ENCODE measurements at places on chromosomes 2 and 18. TPM values are rescaled to one million over a fixed set of nuclear protein-coding genes. Genes with fewer than 3 reads are reported as not detected.

DNA sequence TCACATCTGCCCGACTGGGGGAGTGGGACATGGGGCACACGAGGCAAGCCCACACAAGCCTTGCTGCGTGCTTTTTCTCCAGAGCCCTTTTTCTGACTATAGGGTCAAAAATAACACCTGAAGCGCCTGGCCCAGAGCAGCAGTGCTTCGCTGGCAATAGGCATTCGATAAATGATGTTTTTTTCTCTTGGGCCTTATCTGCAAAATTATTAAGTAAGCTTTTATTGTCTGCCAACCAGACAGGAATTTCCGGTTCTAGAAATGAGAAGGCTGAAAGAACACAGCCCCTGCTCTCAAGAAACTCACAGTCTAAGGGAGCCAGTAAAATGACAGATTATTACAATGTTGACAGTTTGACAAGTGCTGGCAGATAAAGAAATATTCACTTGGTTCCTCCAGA is 2.7 kb upstream of the TMBIM1 start:
- no peak for DNase-seq

DNA sequence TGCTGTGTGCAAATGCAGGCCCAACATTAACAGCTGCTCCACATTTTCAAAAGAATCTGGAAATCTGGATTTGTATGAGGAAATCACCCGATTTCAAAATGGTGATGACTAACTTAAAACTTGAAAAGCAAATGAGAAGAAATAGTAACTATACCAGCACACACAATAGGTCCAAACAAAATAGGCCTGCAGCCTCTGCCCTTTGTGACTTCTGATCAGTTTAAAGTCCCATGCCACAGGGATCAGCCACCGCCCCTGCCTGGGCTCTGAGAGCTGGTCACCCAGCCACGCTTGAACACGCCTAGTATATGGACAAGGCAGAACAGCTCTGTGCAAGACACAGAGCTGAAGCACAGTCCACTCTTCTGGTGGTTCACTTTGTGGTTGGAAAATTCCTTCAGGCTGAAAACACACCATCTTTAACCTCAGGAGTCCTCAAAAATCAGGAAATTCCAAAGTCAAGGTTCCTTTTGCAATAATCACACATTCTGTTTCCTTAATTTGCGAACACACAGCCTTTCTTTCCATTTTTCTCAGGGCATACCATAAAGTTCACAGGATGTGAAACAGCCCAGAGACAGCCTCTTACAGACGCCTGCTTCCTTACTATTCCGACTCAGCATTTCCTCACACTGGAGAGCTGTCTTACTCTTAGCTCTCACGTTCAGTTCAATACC is 150.1 kb upstream of the RIOK3 start:
- no peak for DNase-seq

DNA sequence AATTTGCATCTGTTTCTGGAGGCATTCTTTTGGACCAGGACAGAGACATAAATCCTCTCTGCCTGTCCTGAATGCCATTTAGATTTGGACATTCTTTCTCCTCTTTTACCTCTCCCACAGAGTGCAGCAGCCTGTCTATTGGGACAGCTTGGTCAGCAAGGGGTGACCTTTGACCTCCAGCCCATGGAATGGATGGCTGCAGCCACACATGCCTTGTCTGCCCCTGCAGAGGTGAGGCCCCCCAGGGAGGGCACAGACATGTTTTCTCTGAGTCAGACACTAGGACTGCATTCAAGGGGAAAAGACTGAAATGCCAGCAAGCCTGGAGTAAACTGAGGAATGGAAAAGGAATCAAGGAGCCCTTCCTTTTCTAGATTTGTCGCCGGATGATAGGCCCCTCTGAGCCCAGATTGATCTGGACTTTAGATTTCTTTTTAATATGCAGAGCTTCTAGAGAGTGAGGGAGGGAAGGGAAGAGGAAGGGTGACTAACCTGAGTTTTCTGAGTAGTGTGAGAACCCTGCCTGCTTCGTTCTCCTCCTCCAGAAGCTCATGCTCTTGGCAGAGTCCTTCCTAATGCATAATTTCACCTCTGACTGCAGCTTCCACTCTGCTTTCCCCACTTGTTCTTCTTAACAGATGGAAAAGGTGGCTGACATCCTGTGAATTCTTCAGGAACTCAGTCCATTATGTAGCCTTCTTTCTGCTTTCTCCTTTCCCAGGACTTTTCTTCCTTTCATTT is 16.1 kb upstream of the TTLL4 start:
- DNase-seq: no peak

DNA sequence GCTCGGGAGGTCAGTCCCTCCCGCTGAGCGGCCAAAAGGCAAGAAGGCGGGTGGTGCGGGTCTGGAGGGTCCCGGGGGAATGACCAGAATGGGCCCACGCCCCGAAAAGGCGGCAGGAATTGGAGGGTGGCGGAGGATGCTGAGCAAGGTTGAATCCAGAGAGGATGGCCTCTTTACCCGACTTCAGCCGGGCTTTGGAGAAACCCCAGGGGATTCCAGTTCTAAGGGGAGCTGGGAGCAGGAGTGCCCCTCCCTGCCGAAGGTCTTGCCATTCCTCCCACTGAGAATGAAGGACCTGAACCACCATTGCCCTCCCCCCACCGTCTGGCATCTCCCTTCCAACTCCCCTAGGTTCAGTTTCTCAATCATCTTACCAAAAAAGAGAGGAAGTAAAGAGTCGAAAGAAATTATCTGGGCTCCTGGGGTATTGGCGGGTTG is 38.9 kb upstream of the ATP6V1B1 start:
- no peak for DNase-seq

DNA sequence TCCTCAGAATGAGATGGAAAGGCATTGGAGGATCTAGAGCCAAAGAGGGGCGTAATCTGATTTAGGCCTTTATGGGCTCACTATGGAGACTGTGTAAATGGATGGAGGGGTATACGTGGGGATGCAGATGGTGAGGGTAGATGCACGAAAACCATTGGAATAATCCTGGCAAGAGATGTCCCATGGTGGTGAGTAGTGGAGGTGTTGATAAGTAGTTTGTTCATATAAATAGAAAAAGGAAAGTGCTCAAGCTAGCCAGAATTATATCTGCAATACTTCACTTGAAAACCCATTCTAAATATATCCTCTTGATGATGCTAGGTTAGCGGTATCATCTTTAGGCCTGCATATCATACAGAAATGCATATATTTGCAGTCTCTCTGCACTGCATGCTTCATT is 459.7 kb downstream of the CDH2 start:
- DNase-seq: no peak

GRCh38 chr2:122469147-122469546 is 713.7 kb downstream of the TSN start:
- no peak for DNase-seq

Gene RFX8
- polyA plus RNA-seq: 2.3 TPM

Gene IL1F10
- polyA plus RNA-seq: not detected

Data from AG04450 (cell line).